Caki2 (cell line): ENCODE measurements at places on chromosomes 3 and 15.

GRCh38 chr15:64476550-64476949, 16.2 kb downstream of the ZNF609 start:
- DNase-seq: no peak

DNA sequence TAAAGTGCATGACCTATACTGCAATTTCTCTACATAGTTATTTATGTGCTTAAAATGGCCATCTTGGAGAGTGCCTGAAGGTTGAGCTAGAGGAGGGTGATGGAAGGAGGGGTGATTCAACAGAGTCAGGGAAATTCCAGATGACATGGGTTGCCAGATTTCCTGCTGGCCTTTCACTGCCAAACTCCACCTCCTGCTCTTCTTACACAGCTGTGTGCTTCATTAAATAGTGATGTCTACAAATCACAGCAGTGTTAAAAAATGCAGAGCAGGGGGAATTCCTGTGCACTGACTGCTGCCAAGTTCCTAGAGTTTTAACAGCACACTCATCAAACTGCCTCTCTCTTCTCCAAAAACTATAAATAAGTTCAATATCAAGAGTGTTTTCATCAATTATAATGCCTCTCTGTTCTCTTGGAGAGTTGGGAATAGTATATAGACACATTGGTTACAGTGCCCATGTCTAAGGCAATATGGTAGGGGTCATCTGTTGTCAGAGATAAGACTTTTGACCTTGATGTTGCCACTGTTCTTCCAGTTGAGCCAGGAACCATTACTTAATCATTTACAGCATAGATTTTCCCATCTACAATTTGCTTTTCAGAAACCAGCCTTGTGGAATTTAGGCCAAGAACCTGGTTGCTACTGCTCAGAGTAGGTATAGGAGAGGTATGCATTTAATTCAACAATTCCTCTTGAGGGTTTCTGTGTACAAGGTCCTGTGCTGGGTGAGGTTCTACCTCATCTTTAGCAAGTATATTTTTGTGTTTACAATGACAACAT, 79.6 kb downstream of the TP63 start:
- DNase-seq: peak; percentile 97

GRCh38 chr3:183269345-183269744, 16.3 kb downstream of the B3GNT5 start:
- DNase-seq: no peak

GRCh38 chr15:71802770-71803169, 7.6 kb upstream of the NR2E3 start:
- DNase-seq: no peak

DNA sequence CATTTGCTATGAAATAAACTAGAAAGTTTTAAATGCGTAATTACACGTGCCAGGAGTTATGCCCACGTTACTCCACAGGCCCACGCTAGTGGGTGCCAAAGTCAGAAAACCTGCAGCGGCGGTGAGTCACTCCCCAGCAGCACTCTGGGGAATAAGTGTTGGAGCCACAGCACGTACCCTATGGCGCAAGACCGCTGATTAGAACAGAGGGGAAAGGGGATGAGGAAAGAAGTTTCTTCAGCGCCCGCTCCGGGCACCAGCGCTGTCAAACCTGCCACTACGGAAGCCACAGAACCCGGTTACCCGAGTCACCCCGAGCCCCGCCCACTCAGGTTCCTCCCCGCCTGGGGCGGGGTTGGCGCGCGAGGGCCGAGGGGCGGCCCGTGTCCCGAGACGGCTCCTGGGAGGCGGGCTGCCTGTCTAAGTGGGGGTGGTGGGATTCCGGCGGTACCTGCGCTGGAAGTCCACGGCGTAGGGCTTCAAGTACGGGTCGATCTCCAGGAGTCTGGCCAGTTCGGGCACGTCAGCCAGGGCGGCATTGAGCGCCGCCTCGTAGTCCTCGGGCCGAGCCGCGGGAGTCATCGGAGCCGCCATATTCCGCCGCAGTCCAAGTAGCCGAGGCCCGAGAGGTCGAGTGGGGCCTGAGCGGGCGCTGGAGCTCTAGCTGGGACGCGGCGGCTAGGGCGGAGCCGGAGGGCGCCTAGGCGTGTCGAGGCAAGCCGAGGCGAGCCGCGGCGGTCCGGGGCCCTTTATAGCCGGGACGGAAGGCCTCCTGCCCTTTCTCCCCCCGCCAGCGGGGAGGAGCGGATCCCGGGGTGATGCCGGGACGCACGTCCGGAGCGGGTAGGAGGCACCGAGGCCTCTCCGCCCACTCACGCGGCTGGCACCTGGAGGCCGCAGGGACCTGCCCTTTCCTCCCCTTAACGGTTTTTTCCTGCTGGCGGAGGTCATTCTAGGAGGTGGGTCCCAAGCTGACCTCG, at the start of gene GBE1:
GBE1 (minus strand) TSS at position 722 of the 980 bp plus-strand sequence; CDS start at position 594, 128 bp downstream.
- peak; percentile 95 for DNase-seq

GRCh38 chr3:19216669-19217337, 68.5 kb downstream of the KCNH8 start:
- no peak for DNase-seq

DNA sequence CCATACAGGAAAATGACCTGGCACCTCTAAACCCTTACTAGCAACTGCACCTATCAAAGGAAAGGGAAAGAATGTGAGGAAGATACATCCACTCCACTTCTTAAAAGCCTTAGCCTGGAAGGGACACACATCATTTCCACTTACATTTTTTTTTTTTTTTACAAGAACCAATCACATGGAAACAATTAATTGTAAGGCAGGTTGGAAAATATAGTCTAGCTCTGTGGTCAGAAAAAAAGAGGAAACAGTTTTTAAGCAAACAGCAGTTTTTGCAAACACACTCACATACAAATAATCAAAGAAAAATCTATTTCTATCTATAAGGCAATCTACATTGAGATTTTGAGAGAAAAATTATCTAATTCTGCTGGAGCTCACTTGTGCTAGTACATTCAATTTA, 98.9 kb upstream of the SPRED1 start:
- no peak for DNase-seq

DNA sequence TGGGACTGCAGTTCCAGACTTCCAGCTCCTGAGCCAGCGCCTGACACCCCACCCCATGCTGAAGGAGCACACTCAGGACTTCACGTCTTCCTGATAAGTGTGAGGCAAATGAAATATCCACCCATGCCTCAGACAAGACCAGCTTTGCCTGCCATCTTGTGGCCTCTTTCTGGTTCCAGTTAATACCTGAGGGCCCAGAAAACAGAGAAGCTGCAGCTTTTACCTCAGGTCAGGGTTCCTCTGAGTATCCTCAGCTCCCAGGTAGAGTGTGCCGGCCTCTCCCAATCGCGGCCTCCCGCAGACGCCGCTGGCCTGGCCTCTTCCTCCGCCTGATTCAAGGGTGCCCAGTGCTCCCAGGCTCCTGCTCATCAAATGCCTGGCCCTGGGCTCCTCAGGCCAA, 5.1 kb upstream of the KLHL6 start:
- peak; percentile 31 for DNase-seq

GRCh38 chr3:31234145-31234544, 298.6 kb upstream of the STT3B start:
- no peak for DNase-seq

GRCh38 chr3:43729707-43730414, 39.1 kb downstream of the ABHD5 start:
- no peak for DNase-seq
